Nephron progenitor cell (in vitro differentiated cells): ENCODE measurements at places on chromosomes 7 and 10.

GRCh38 chr7:51060536-51060935 is 256.1 kb downstream of the COBL start:
- peaks cover 15% of the 10 kb centered on the region for H3K4me1 ChIP-seq
- no peaks in the 10 kb centered on the region for H3K36me3 ChIP-seq
- H3K27me3 ChIP-seq = no peaks in the 10 kb centered on the region
- DNase-seq = no peak

DNA sequence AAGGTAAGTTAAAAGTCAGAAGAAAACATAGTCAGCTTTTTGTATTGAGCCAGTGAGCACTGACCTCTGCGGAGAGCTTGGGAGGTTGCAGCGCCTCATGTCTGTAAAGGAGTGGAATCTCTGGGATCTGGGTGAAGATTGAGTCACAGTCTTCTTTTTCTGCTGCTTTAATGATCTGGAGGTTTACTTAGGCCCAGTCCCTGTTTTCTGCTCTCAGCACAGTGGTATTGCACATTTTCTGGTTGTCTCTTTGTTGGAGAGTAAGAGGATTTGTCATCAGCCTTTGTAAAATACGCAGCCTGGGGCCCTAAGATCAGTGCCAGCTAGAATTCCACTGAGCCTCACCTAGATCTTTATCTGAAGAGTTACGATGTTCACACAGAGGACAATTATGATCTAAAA is 58.3 kb upstream of the GJD4 start:
- peak overlapping the region; percentile 89 for H3K27ac ChIP-seq
- DNase-seq = no peak
- no peak overlapping the region for H3K4me3 ChIP-seq
- peaks cover 25% of the 10 kb centered on the region for H3K36me3 ChIP-seq

DNA sequence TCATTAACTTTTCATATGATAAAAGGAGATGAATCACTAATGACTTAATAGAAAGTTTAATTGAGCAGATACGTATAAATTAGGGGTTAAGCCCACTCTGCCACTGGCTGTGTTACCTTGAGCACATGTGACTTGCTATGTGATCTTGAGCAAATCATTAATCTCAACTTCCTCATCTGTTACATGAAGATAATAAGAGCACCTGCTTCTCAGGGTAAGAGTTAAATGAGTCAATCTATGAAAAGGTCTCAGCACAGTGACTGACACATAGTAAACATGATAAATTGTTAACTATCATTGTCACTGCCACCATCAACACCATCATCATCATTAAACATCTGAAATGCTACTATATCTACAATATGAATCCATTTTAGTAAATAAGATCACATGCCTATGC is 110.8 kb downstream of the TPK1 start:
- no peak overlapping the region for H3K27ac ChIP-seq
- peaks cover 18% of the 10 kb centered on the region for H3K4me1 ChIP-seq
- H3K27me3 ChIP-seq = peaks cover 4% of the 10 kb centered on the region
- H3K36me3 ChIP-seq = no peaks in the 10 kb centered on the region
- no peak for DNase-seq

- H3K4me3 ChIP-seq = no peak overlapping the region
- H3K36me3 ChIP-seq = no peaks in the 10 kb centered on the region
- no peak for DNase-seq
- H3K27me3 ChIP-seq = peaks cover 11% of the 10 kb centered on the region
- peak overlapping the region; percentile 47 for H3K27ac ChIP-seq
Measured at GRCh38 chr10:45064998-45065397, 64.3 kb downstream of the ZNF22 start.

DNA sequence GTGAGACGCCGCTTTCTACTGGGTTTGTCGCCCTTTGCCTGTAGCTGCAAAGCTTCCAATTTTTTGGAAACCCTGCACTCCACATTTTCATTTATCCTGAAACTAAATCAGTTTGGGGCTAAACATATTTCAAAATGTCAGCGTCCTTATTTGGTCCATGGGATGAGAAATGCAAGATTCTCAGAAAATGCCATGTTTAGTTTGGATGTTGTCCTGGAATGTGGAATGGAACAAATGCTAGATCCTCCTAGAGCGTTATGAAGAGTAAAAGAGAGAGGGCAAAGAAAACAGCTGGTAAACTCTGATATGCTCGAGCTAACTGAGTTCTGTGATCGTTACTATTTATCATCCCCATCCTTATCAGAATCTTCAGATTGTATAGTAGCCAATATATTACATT is 236.9 kb downstream of the KLF6 start:
- H3K4me1 ChIP-seq = peaks cover 17% of the 10 kb centered on the region
- DNase-seq = no peak
- H3K36me3 ChIP-seq = no peaks in the 10 kb centered on the region
- H3K27me3 ChIP-seq = peaks cover 5% of the 10 kb centered on the region

DNA sequence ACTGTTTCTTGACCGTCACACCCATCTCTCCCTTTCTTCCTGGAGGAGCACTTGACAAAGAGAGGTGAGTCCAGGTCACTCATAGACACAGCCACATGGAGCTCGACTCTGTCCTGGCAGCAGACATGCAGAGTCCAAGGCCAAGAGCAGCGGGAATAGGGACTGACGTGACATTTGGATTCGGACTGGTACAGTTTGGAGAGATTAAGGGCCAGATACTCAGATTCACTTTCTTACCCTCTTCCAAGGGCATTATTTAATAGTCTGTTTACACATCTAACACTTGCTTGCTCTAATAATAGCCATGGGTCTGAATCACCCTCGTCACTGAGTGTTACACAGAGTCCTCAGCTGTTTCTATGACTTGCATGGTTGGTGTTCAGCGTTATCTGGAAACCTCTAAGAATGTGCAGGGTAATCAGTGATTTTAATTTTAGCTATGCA is 39.2 kb upstream of the OTUD1 start:
- DNase-seq = no peak
- H3K27me3 ChIP-seq = peaks cover 3% of the 10 kb centered on the region
- H3K27ac ChIP-seq = no peak overlapping the region
- peaks cover 6% of the 10 kb centered on the region for H3K4me1 ChIP-seq

GRCh38 chr10:25392132-25392531 is 217.3 kb downstream of the GPR158 start:
- no peaks in the 10 kb centered on the region for H3K27me3 ChIP-seq
- no peaks in the 10 kb centered on the region for H3K4me1 ChIP-seq
- no peak overlapping the region for H3K27ac ChIP-seq
- H3K4me3 ChIP-seq = no peak overlapping the region

- H3K27me3 ChIP-seq = no peaks in the 10 kb centered on the region
- H3K36me3 ChIP-seq = peaks cover 35% of the 10 kb centered on the region
- H3K4me1 ChIP-seq = peaks cover 6% of the 10 kb centered on the region
- DNase-seq = no peak
- H3K27ac ChIP-seq = peak overlapping the region; percentile 66
Measured at GRCh38 chr10:119801998-119802538, 70.6 kb downstream of the MCMBP start.

- peaks cover 4% of the 10 kb centered on the region for H3K4me1 ChIP-seq
- no peak overlapping the region for H3K4me3 ChIP-seq
- no peaks in the 10 kb centered on the region for H3K36me3 ChIP-seq
- H3K27me3 ChIP-seq = peaks cover 4% of the 10 kb centered on the region
- no peak overlapping the region for H3K27ac ChIP-seq
Measured at GRCh38 chr10:57849691-57850357, 417.9 kb downstream of the IPMK start.

GRCh38 chr10:63206576-63206975 is 73.4 kb downstream of the NRBF2 start:
- DNase-seq = no peak
- H3K27ac ChIP-seq = no peak overlapping the region
- H3K4me1 ChIP-seq = peaks cover 33% of the 10 kb centered on the region
- peaks cover 46% of the 10 kb centered on the region for H3K36me3 ChIP-seq
- H3K27me3 ChIP-seq = no peaks in the 10 kb centered on the region

GRCh38 chr7:98287486-98287959 is 6.0 kb downstream of the BRI3 start:
- H3K36me3 ChIP-seq = peaks cover 19% of the 10 kb centered on the region
- H3K27ac ChIP-seq = no peak overlapping the region
- H3K27me3 ChIP-seq = no peaks in the 10 kb centered on the region
- no peak for DNase-seq

DNA sequence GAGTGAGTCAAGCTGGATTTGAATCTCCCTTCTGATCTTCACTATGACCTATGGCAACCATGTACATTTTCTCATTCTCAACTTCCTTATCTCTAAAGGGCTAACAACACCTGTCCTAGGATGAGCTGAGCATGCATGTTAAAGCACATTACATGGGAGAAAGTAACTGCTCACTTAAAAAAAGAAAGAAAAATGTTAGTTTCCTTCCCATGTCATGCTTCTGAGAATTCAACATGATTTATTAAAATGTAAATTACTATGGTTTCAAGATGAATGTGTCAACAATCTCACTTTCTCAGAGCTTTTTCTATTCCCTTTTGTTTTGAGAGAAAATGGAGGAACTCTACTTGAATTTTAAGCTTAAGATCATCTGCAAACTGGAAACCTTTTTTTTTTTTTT is 295.3 kb downstream of the SKIDA1 start:
- DNase-seq = no peak
- no peaks in the 10 kb centered on the region for H3K27me3 ChIP-seq
- H3K36me3 ChIP-seq = peaks cover 18% of the 10 kb centered on the region
- no peak overlapping the region for H3K27ac ChIP-seq

GRCh38 chr10:6153845-6154244 is 48.9 kb upstream of the PFKFB3 start:
- peaks cover 14% of the 10 kb centered on the region for H3K4me1 ChIP-seq
- H3K27me3 ChIP-seq = no peaks in the 10 kb centered on the region
- no peak for DNase-seq
- no peak overlapping the region for H3K4me3 ChIP-seq

DNA sequence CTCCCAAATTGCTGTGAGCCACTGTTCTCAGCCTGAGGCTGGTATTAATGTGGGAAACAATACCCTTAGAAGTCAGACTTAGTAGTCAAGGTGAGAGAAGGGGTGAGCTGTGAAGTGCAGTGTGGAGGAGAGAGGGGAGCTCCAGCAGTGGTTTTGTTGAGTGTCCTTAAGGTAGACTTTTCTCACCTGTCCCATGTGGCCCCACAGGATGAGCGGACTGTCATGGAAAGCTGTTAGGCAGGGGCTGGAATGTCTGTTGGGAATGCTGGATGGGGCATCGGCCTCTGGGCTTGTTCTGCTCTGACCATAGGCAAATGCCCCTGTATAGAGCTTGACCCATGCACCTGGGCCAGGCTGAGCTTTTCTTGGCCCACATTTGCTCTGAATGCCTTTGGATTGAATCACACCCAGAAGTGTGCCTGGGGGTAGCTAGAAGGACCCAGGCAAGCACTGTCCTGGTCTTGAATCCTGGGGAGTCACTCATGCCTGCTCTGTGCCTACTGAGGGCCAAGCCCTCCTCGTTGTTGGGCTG is 36.3 kb upstream of the SH2D4B start:
- H3K4me1 ChIP-seq = peaks cover 75% of the 10 kb centered on the region
- DNase-seq = no peak
- peak overlapping the region; percentile 78 for H3K27ac ChIP-seq
- H3K4me3 ChIP-seq = no peak overlapping the region
- H3K36me3 ChIP-seq = peaks cover 19% of the 10 kb centered on the region

GRCh38 chr7:27176962-27177794 is 3.1 kb upstream of the HOXA10 start:
- H3K4me3 ChIP-seq = peak overlapping the region; percentile 97
- H3K4me1 ChIP-seq = peaks cover 73% of the 10 kb centered on the region
- peak overlapping the region; percentile 95 for H3K27ac ChIP-seq
- H3K36me3 ChIP-seq = peaks cover 4% of the 10 kb centered on the region

- no peaks in the 10 kb centered on the region for H3K4me1 ChIP-seq
- H3K36me3 ChIP-seq = no peaks in the 10 kb centered on the region
- H3K27ac ChIP-seq = no peak overlapping the region
- no peak overlapping the region for H3K4me3 ChIP-seq
- no peak for DNase-seq
- no peaks in the 10 kb centered on the region for H3K27me3 ChIP-seq
Measured at GRCh38 chr7:55336540-55336939, 28.6 kb upstream of the LANCL2 start.

- peaks cover 7% of the 10 kb centered on the region for H3K27me3 ChIP-seq
- peak overlapping the region; percentile 77 for H3K27ac ChIP-seq
- H3K4me1 ChIP-seq = peaks cover 35% of the 10 kb centered on the region
- no peaks in the 10 kb centered on the region for H3K36me3 ChIP-seq
Measured at GRCh38 chr7:28316489-28316888, 95.8 kb upstream of the CREB5 start.

GRCh38 chr10:96873756-96874467 is 41.8 kb downstream of the LCOR start:
- no peaks in the 10 kb centered on the region for H3K27me3 ChIP-seq
- DNase-seq = no peak
- peak overlapping the region; percentile 24 for H3K27ac ChIP-seq

- H3K36me3 ChIP-seq = no peaks in the 10 kb centered on the region
- peaks cover 4% of the 10 kb centered on the region for H3K27me3 ChIP-seq
- no peak overlapping the region for H3K27ac ChIP-seq
- peaks cover 7% of the 10 kb centered on the region for H3K4me1 ChIP-seq
- H3K4me3 ChIP-seq = no peak overlapping the region
Measured at GRCh38 chr7:110253093-110253492, 837.8 kb upstream of the LRRN3 start.
